Activated CD4-positive, alpha-beta memory T cell treated with anti-CD3 and anti-CD28 coated beads, Interleukin-2, amount 10 ng/mL, durations not matched to agents 7 days and 5 days (primary cell): ENCODE measurements at places on chromosomes 3 and 15.

GRCh38 chr3:23385327-23385726 lies 182.2 kb downstream of the UBE2E2 start:
- DNase-seq, result no peak
- no peak overlapping the region for H3K27ac ChIP-seq
- H3K36me3 ChIP-seq, result no peaks in the 10 kb centered on the region
- H3K4me3 ChIP-seq, result no peak overlapping the region
- H3K27me3 ChIP-seq, result no peaks in the 10 kb centered on the region

DNA sequence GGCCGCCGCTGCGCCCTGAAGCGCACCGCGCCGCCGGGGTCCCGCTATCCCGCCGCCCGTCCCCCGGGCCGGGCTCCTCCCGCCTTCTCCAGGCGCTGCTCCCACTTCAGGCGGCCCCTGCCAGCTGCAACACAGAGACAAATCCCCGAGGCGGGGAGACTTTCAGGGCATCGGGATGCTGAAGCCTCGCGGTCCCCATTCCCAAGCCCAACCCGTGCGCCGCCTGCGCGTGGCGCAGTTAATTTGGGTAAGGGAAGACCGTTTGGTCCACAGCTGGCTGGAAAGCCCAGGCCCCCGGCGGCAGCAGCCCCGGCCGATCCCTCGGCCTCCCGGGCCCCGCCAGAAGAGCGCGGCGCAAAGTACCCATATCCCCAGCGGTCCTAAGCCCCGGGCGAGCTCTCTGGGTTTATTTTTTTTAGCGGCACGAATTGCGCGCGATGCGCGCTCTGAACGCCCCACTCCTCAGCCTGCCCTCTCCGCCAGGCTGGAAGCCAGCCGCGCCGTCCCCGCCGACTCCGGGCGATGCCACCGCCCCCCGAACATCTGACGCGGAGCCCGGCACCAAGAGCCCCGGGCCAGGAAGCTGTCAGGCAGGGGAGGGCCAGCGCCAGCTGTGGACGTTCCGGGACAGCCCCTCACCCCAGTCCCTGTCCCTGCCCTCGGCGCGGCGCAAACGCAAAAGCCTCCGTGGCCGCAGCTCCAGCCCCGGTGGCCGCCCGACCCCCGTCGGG lies 517 bp downstream of the FBN1 start:
- H3K36me3 ChIP-seq, result no peaks in the 10 kb centered on the region
- H3K27me3 ChIP-seq, result peaks cover 51% of the 10 kb centered on the region
- H3K4me1 ChIP-seq, result peaks cover 5% of the 10 kb centered on the region
- H3K4me3 ChIP-seq, result peak overlapping the region; percentile 37
- no peak overlapping the region for H3K27ac ChIP-seq

DNA sequence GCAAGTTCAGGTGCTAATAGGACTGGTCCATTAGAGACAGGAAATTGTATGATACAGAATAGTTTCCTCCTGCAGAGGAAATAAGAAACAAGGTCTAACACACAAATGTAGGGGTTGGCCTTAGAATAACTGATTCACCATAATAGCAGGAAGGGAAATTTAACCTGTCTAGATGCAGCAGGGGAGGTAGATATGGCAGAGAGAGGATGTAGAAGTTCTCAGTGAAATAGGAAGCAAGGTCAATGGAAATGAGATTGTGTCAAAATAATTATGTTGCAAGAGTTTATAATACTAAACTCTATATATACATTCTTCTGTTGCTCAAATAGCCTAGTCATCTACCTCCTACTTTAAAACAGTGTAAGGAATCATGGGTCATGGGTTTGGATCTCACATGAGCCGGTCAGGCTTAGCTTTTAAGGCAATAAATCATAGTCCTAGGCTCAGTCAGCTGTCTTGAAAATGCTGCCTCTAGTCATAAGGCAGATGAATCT lies 17.0 kb downstream of the BCL2A1 start:
- H3K4me3 ChIP-seq, result no peak overlapping the region
- H3K27ac ChIP-seq, result peak overlapping the region; percentile 7
- DNase-seq, result no peak
- H3K4me1 ChIP-seq, result peaks cover 20% of the 10 kb centered on the region

DNA sequence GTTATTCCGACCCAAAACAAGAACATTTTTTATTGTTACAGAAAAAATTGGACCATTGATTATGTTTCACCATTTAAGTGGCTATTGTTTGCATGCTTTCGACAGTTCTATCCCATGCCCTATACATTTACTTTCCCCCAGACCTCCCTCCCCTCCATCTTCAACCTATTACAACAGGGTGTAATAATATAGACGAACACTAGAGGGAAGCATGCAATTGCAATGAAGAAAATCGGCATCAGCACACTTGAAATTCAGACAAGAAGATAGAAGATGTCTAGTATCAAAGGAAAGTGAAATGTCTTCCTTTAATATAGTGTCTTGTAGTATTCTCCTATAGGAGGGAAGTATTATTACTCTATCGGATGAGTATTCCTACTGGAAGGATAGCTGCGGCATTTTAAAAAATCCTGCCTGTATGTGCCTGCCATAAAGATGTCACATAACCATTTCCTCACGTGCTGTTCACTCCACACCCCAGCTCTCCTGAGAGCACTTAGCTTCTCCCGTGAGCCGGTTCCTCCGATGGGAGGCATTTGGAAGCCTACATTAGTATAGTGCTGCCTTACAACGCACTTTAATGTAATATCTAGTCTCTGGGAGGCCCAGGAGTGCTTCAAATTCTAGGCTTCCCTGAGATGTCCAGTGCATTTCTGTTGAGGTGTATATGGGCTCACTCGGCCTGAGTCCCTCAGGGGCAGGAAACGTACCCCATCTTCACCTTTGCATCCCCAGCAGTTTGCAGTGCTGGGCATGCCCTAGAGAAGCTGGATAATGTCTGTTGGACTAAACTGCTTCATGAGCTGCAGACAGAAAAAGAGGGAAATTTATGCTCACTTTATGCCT lies 17.8 kb upstream of the ERICH6 start:
- H3K4me3 ChIP-seq, result no peak overlapping the region
- DNase-seq, result no peak
- H3K36me3 ChIP-seq, result no peaks in the 10 kb centered on the region
- H3K27me3 ChIP-seq, result no peaks in the 10 kb centered on the region
- H3K27ac ChIP-seq, result no peak overlapping the region
- peaks cover 32% of the 10 kb centered on the region for H3K4me1 ChIP-seq

DNA sequence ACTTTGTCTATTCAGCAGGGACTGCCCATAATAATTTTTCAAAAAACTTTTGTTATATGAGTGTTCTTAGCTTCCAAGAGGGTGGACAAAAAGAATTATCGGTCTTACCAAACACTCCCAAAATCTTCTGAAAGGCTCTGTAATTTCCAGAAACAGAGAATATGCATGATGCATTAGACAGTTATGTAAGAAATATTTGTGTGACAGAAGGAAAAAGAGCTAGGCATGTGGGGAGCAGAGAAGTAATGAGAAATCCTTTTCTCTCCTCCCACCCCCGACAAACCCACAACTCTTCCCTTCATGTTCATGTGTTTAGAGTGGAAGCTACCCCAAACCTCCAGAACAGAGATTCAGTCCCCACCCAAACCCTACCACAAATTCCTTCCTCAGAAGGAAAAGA lies 86.8 kb downstream of the MYO5A start:
- H3K27me3 ChIP-seq, result no peaks in the 10 kb centered on the region
- no peak overlapping the region for H3K4me3 ChIP-seq
- peaks cover 16% of the 10 kb centered on the region for H3K4me1 ChIP-seq
- no peak overlapping the region for H3K27ac ChIP-seq
- no peak for DNase-seq

DNA sequence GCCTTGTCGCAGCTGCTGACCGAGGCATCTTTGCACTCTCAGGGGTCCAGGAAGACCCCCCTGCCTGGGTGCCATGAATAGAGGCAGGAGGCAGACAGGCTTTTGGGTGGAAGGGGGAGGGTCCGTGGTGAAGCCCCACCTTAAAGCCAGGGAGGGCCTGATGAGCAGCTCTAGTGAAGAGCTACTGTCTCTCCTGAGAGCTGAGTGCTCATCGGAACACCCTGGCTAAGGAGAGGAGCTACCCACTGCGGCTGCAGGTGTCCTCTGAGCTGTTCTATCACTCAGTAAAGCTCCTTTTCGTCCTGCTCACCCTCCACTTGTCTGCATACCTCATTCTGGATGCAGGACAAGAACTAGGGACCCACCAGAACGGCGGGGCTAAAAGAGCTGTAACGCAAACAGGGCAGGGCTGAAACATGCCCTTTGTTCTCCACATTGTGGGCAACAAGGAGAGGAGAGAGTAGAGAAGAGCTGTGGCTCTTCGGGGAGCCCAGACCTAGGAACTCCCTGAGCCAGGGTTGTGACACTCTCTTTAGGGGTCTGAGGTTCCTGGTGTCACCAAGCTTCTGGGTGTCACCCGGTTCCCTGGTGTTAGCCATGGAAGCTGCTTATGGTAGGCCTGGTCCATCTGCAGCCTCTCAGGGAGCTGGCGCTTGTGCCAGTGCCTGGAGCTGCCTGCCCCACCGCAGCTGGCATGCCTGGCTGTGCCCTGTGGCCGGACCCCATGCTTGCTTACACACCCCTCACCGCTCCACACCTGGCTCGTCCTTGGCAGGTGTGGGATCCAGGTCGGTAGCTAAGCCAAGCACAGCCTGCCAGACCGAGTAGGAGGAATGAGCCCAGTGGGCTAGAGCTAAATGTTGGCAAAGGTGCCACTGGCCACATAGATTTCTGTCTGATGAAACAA lies 26.2 kb upstream of the TFG start:
- no peaks in the 10 kb centered on the region for H3K36me3 ChIP-seq
- H3K27me3 ChIP-seq, result peaks cover 2% of the 10 kb centered on the region
- no peak overlapping the region for H3K27ac ChIP-seq
- no peak for DNase-seq
- no peaks in the 10 kb centered on the region for H3K4me1 ChIP-seq

DNA sequence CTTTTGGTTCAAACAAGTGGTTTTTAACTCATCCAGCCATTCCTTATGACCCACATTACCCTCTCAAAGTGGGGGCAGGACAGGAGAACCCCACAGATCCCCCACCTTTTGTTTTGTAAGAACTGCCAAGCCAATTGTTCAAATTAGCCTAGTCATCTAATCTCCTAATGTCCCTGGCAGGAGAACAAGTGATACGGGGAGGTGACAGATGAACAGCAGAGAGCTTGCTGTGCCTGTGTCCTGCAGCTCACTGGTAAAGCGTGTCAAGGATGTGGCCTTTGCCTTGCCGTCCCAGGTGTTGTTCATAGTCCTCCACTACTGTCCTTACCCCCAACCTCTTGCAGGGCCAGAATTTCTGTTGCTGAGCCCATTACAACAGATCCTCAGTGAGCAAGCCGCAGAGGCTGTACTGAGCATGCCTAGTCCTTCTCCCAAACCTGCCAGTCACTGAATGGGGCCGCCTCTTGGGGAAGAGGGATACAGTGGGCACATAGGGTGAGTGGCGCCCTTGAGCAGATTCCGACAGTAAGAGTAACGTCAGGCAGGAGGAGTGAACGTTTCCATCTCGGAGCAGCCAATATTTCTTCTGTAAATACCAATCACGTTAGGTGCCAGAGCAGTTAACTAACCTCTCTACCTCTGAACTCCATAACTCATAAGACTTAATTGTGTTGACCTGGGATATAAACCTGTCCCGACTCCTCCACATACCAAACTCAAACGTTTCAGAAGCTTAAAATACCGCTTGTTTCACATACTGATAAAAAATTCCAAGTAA lies 87.4 kb downstream of the ITPR1 start:
- H3K27ac ChIP-seq, result no peak overlapping the region
- H3K4me1 ChIP-seq, result peaks cover 16% of the 10 kb centered on the region
- no peak for DNase-seq
- no peaks in the 10 kb centered on the region for H3K27me3 ChIP-seq
- no peaks in the 10 kb centered on the region for H3K36me3 ChIP-seq

DNA sequence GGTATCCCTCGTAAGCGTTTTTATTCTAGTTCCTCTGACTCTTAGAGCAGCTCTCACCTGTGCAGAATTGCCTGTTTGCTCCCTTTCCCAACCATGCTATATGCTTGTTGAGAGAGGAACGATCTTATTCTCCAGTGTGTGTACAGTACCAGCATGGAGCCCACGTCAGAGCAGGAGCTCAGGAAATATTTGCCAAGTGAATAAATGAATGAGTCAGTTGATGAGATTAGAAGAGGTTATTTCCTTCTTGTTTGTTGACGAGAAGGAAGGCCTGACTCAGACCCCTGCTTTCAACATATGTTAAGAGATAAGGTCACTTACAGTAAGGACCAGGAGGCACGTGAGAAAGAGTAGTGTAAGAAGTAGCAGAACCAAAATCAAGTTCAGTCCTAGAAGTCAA lies 106.3 kb upstream of the ABHD17C start:
- H3K36me3 ChIP-seq, result no peaks in the 10 kb centered on the region
- H3K4me3 ChIP-seq, result no peak overlapping the region
- DNase-seq, result no peak
- H3K27ac ChIP-seq, result no peak overlapping the region

- H3K27ac ChIP-seq, result no peak overlapping the region
- no peaks in the 10 kb centered on the region for H3K36me3 ChIP-seq
- no peak overlapping the region for H3K4me3 ChIP-seq
- no peaks in the 10 kb centered on the region for H3K4me1 ChIP-seq
- no peak for DNase-seq
- H3K27me3 ChIP-seq, result no peaks in the 10 kb centered on the region
Measured at GRCh38 chr3:114380233-114380651, 86.4 kb downstream of the TIGIT start.

GRCh38 chr3:181565416-181565815 lies 146.3 kb upstream of the SOX2 start:
- no peaks in the 10 kb centered on the region for H3K36me3 ChIP-seq
- no peak for DNase-seq
- H3K4me1 ChIP-seq, result no peaks in the 10 kb centered on the region

GRCh38 chr15:60000113-60000823 lies 3.8 kb upstream of the FOXB1 start:
- peaks cover 91% of the 10 kb centered on the region for H3K27me3 ChIP-seq
- peak; percentile 26 for DNase-seq
- H3K4me3 ChIP-seq, result peak overlapping the region; percentile 56
- peak overlapping the region; percentile 34 for H3K27ac ChIP-seq

DNA sequence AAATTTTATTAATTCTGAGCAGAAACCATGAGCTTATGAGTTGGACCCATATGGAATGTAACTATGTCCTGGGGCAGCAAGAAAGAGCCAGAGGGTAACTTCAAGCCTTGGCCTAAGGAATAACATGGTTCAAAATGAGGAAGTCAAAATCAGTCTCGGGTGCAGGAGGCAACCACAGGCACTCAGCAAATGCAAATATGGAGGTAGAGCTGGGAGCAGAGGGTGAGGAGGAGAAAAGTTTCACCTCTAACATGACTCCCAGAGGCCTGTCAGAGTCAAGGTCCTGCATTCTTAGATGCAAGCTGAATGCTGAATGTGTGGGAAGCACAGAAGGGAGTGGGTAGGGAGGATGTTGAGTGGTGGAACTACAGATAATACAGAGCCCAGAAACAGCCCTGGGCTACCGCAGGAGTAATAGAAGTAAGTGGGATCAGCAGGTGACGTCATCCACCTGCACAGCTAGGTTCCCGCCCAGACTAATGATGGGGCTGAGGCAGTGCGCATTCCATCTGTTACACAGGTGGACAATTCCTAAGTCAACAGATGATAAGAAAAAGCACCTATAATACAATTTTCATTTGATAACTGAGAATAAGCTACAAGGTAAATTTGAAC lies 279.8 kb upstream of the ARRDC4 start:
- H3K4me3 ChIP-seq, result no peak overlapping the region
- no peaks in the 10 kb centered on the region for H3K36me3 ChIP-seq

GRCh38 chr3:117479095-117479494 lies 769.5 kb downstream of the TUSC7 start:
- no peaks in the 10 kb centered on the region for H3K4me1 ChIP-seq
